ENCODE measurements at places on chromosomes 11 and 22.

DNA sequence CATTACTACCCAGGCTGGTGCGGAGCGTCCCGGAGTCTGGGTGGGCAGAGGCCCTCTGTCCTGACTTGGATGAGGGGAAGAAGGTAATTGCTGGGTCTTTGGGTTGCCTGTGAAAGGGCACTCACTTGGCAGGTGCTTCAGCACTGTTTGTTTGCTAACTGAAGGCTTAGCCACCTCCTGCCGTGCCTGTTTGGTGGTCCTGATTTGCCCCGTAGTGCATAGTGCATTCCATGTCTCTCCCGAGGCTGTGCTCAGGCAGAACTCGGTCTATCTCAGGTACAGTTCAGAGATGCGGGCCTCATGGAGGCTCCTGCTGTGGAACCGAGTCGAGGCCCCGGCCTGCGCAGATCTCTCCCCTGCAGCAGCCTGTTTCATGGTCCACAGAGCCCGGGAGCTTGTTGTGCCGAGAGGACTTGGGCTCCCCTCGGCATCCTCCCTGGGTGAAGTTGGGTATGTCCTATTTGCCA lies 146.2 kb downstream of the TBC1D22A start:
- no peak for DNase-seq

DNA sequence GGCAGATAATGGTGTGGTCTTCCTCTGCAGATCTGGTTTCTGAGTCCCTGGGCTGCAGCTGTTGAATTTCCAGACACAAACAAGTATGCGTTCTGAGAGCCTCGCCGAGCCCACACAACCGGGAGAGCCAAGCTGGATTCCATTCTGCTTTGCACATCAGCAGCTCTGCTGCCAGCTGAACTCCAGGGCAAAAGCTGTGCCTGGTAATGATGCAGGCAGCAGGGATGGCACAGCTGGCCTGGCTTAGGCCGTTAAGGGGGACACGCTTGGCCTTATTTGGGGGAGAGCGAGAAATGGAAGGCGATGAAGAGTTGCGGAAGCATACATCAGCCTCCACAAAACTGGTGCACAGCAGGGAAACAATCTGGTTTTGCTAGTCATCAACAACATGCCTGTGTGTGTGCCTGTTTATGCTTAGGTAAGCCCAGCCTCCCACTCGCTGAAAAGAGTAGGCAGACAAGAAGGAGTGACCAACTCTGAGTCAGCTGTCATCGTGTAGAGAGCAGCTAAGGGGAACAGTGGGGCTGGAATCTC lies 25.1 kb downstream of the ADAMTS8 start:
- DNase-seq = no peak

DNA sequence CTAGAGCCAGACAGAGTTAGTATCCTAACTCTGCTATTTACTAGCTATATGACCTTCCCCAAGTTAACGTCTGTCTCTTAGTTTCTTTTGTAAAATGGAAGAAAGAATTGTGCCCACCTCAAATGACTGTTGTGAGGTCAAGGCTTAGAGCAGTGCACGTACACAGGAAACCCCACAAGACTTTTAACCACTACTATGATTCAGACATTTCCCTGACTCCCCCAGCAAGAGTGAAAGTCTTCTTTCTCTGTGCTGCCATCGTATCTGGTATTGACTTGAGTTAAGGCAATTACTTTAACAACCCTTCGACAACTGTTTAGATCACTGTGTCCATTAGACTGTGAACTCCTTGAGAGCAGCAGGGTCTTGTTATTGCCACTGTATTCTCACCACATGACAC lies 2.6 kb upstream of the OR52W1 start:
- no peak for DNase-seq

DNA sequence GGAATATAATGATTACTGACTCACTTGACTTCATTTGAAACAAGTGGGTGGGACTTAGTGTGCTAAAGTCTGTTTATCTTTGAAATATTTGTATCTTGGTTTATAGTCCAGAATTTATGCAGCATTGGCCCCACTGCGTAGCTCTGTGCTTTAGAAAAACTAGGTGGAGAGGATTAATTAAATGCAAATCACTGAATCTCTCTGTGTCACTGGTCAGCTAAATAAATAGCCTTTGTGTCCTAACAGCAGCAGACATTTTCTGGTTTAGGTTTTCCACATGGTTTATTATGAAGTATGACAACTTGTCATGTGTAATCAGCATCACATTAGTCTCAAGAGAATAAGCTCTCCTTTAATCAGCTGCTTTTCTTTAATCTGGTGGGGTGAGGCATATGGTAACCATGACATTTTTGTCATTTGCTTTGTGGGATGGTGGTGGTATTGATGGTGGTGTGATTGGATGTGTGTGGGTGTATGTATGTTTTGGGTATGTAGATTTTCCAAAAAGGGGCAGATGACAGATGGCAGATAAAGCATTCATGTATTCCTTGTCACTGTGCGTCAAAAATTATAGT lies 33.9 kb downstream of the BCL2L13 start:
- DNase-seq = no peak

- no peak for DNase-seq
These were observed 34.5 kb upstream of the RAPSN start for GRCh38 chr11:47483457-47483856.

GRCh38 chr11:27216270-27217149 lies 146.5 kb downstream of the CCDC34 start:
- no peak for DNase-seq

GRCh38 chr22:35452351-35452781 lies 52.4 kb downstream of the MCM5 start:
- no peak for DNase-seq

DNA sequence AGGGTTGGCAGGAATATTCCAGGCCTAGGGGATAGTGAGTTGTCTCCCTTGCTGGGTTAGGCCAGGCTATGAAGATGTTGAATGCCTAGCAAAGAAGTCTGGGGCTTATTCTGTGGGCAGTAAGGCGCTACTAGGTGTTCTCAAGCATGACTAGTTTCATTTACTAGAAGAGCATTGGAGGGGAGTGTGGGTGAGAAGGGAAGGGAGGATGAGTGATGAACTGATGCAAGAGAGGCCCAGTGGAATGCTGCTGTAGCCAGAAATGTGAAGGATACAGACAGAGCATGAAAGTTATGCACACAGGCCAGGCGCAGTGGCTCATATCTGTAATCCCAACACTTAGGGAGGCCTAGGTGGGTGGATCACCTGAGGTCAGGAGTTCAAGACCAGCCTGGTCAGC lies 33.5 kb downstream of the POU2F3 start:
- no peak for DNase-seq

DNA sequence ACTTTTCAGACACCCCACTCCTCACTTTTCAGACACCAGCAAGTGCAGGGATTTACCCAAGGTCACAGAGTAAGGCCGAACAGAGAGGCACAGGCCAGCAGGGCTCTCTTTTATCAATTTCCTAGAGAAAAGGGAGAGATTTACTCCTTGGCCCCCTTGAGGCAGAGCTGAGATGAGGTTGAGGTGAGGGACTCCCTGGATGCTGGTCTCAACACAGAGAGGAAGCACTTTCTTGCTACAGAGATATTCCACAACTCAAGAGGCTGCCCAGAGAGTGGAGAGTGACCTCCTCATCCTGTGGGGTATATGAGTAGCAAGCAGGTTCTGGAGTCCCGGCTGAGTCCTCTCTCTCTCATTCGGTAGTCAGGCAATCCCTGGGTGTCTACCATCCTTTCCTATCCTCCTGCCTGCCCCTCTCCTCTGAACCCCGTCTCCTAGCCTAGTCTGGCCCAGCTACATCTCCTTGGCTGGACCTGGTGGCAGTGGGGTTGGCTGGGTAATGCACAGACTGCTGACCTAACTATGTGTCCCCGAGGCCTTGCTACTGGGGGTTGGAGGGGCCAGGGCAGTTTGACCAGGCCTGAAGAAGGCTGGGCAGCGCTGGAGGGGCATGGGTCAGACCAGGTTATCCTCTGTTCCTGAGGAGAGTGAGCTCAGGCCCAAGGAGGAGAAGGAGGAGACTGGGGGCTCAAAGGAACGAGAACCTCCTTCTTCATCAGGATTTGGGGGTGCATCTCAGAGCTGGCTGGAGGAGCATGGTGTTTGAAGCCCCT lies 1.8 kb upstream of the ARHGEF17 start:
- no peak for DNase-seq

DNA sequence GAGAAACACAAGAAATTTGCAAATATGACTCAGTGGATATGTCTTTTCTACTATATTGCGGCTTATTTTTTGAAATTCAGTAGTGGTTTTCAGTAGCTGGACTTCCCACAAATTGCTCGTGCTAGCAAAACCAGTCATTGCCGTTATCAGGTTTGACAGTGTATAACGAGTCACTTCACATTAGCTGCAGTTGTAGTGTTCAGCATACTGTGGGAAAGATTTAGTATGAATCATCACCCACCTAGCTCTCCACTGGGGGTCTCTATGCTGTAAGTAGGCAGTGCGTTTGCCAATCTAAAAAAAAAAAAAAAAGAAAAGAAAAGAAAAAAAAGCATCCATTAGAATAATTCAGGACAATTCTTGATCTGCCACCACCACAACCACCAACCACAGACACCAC lies 1318.9 kb downstream of the LRRC4C start:
- no peak for DNase-seq
